ENCODE measurements at places on chromosomes 6 and 20. TPM values are rescaled to one million over a fixed set of nuclear protein-coding genes. Genes with fewer than 3 reads are reported as not detected.

VWA7 gene
- polyA plus RNA-seq: 0.21 TPM

CSNK2A1 gene
- polyA plus RNA-seq: 39.9 TPM

EDN1 gene
- not detected for polyA plus RNA-seq

TRIM40 gene
- polyA plus RNA-seq: not detected

SAMD10 gene
- polyA plus RNA-seq: 8.5 TPM

POU3F2 gene
- not detected for polyA plus RNA-seq

RBPJL gene
- not detected for polyA plus RNA-seq

GNRH2 gene
- polyA plus RNA-seq: not detected

GHRH gene
- polyA plus RNA-seq: not detected

NHSL1 gene
- polyA plus RNA-seq: 0.09 TPM

OTOR gene
- polyA plus RNA-seq: not detected

ACTL10 gene
- polyA plus RNA-seq: 3.9 TPM

SLC18B1 gene
- 6.0 TPM for polyA plus RNA-seq

BFSP1 gene
- 4.8 TPM for polyA plus RNA-seq

HTR1E gene
- polyA plus RNA-seq: not detected

MLN gene
- not detected for polyA plus RNA-seq

HLA-DPB1 gene
- polyA plus RNA-seq: 353 TPM

GPSM3 gene
- 82.2 TPM for polyA plus RNA-seq

MPC1 gene
- polyA plus RNA-seq: 107 TPM

SIRPB1 gene
- 0.50 TPM for polyA plus RNA-seq

PLA2G7 gene
- 2.2 TPM for polyA plus RNA-seq

PCK1 gene
- not detected for polyA plus RNA-seq

SPATS1 gene
- not detected for polyA plus RNA-seq

MYCT1 gene
- polyA plus RNA-seq: not detected

PRRT1 gene
- not detected for polyA plus RNA-seq

MCHR2 gene
- not detected for polyA plus RNA-seq

OPRM1 gene
- polyA plus RNA-seq: not detected

CTCFL gene
- polyA plus RNA-seq: not detected

CLPSL1 gene
- polyA plus RNA-seq: not detected

MYB gene
- polyA plus RNA-seq: 0.24 TPM

MYL9 gene
- polyA plus RNA-seq: 0.10 TPM

TCFL5 gene
- polyA plus RNA-seq: 2.1 TPM

METTL24 gene
- 2.8 TPM for polyA plus RNA-seq

PHACTR1 gene
- polyA plus RNA-seq: 0.43 TPM

GNMT gene
- polyA plus RNA-seq: not detected

PTPRK gene
- not detected for polyA plus RNA-seq

SRSF12 gene
- not detected for polyA plus RNA-seq

SLC12A5 gene
- polyA plus RNA-seq: 1.0 TPM

CRIP3 gene
- 1.3 TPM for polyA plus RNA-seq

ZSWIM1 gene
- 0.55 TPM for polyA plus RNA-seq

ID1 gene
- 1.9 TPM for polyA plus RNA-seq

All from immature natural killer cell (primary cell).